Activated naive CD8-positive, alpha-beta T cell treated with anti-CD3 and anti-CD28 coated beads for 36 hours (primary cell): ENCODE measurements at places on chromosomes 7 and 10. TPM values are rescaled to one million over a fixed set of nuclear protein-coding genes. Genes with fewer than 3 reads are reported as not detected.

ACSL5 gene
- total RNA-seq = 50.3 TPM

HECW1 gene
- total RNA-seq = not detected

ZNF786 gene
- total RNA-seq = 4.6 TPM

SCIN gene
- 0.20 TPM for total RNA-seq

CFAP69 gene
- 0.85 TPM for total RNA-seq

ITPRID1 gene
- not detected for total RNA-seq

IFT22 gene
- total RNA-seq = 6.5 TPM

ADAP1 gene
- total RNA-seq = 49.9 TPM

TAS2R41 gene
- total RNA-seq = not detected

ADAMTS14 gene
- 0.06 TPM for total RNA-seq

CCDC6 gene
- total RNA-seq = 45.5 TPM

C10orf62 gene
- not detected for total RNA-seq

ANKRD7 gene
- total RNA-seq = 1.9 TPM

SAP25 gene
- total RNA-seq = 4.4 TPM

GBX1 gene
- total RNA-seq = not detected
